ENCODE measurements at places on chromosomes 6 and 20. TPM values are rescaled to one million over a fixed set of nuclear protein-coding genes. Genes with fewer than 3 reads are reported as not detected.

Gene C20orf202
- not detected for total RNA-seq

DNA sequence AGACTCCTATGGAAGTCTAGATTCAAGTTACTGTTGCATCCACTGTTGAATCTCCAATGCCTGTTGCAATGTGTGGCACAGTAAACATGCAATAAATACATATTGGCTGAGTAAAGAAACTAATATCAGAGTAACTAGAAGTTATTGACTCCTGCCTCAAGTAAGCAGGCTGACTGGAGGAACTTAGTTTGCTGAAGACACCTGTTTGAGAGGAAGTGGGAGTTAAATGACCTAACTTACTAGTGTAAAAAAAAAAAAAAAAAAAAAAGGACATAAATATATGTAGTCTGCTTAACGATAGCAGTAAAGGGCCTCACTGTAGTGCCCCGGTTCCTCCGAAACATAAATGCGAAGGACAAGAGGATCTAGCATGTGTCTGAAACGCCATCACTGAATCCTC is 249.8 kb upstream of the PRDM1 start:
- no peaks in the 10 kb centered on the region for H3K36me3 ChIP-seq
- no peak overlapping the region for H3K27ac ChIP-seq
- DNase-seq: no peak
- no peaks in the 10 kb centered on the region for H3K4me1 ChIP-seq

Gene C20orf144
- total RNA-seq: 0.12 TPM

Gene ANKEF1
- total RNA-seq: 4.4 TPM

Gene XKR7
- total RNA-seq: 0.05 TPM

GRCh38 chr6:131948692-131949619 is 2.2 kb downstream of the CCN2 start:
- peaks cover 39% of the 10 kb centered on the region for H3K27me3 ChIP-seq
- no peak overlapping the region for H3K27ac ChIP-seq
- H3K4me3 ChIP-seq: peak overlapping the region; percentile 21

DNA sequence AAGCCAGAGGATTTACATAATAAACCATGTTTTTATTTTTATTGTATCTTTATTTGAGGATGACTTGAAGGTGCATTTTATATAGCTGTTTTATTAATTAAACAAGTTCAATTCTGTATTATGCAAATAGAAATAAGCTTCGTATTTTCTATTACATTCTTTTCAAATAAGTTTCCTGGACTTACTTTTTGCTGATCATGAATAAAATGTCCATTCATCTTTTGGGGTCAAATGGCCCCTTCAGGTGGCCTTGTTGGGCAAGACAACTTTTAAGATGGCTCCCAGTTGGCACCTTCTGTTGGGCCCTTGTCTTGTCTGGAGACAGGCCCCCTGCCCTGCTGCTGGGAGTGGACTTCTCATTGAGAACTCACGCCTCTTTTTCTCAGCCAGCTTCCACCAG is 654.6 kb upstream of the NOX3 start:
- H3K27ac ChIP-seq: no peak overlapping the region
- no peaks in the 10 kb centered on the region for H3K27me3 ChIP-seq
- H3K4me1 ChIP-seq: no peaks in the 10 kb centered on the region
- no peak overlapping the region for H3K4me3 ChIP-seq
- no peak for DNase-seq
- H3K36me3 ChIP-seq: no peaks in the 10 kb centered on the region

GRCh38 chr6:47403801-47404200 is 73.8 kb upstream of the CD2AP start:
- H3K4me3 ChIP-seq: no peak overlapping the region
- H3K27me3 ChIP-seq: no peaks in the 10 kb centered on the region
- no peaks in the 10 kb centered on the region for H3K4me1 ChIP-seq
- no peak for DNase-seq
- no peak overlapping the region for H3K27ac ChIP-seq

- no peaks in the 10 kb centered on the region for H3K4me1 ChIP-seq
- H3K27ac ChIP-seq: no peak overlapping the region
- H3K4me3 ChIP-seq: no peak overlapping the region
- peaks cover 15% of the 10 kb centered on the region for H3K27me3 ChIP-seq
Observed at GRCh38 chr6:47044397-47044796, 2.3 kb upstream of the ADGRF1 start.

DNA sequence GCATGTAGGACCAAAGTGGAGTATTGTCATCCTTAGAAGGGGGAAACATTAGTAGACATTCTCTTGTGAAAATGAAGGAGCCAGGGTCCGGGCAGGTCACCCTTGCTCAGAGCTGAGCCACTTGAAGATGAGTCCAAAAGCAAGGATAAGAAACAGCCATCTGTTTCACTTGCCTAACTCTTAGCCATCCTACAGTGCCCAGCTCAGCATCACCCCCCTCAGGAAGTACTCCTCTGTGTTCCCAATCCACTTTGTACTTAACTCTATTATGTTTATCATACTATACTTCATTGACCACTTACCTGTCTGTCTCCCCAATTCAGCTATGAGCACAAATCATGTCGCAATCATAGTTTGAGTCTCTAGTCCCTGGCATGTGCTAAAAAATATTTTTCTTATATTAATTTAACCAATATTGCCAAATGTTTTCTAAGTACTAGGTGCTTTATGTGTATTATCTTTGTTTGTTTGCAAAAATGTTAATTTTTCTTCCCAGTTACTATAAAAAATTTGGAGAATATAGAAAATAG is 8.1 kb upstream of the TOX2 start:
- H3K4me3 ChIP-seq: no peak overlapping the region
- peaks cover 25% of the 10 kb centered on the region for H3K27me3 ChIP-seq
- peaks cover 7% of the 10 kb centered on the region for H3K36me3 ChIP-seq
- peaks cover 6% of the 10 kb centered on the region for H3K4me1 ChIP-seq

- H3K36me3 ChIP-seq: no peaks in the 10 kb centered on the region
- H3K27me3 ChIP-seq: peaks cover 7% of the 10 kb centered on the region
- no peak for DNase-seq
- H3K4me3 ChIP-seq: no peak overlapping the region
- peaks cover 17% of the 10 kb centered on the region for H3K4me1 ChIP-seq
- peak overlapping the region; percentile 64 for H3K27ac ChIP-seq
Observed at GRCh38 chr20:49539481-49540231, 28.3 kb downstream of the PTGIS start.

Data from natural killer cell treated with Interleukin-12 subunit alpha and Interleukin-12 subunit beta and Interleukin-15 and Interleukin-18, amount 100 ng/mL, for 72 hours (primary cell).